Small intestine (tissue), 16 donors: ENCODE measurements at places on chromosomes 2 and 18. TPM values are rescaled to one million over a fixed set of nuclear protein-coding genes. Genes with fewer than 3 reads are reported as not detected.

The MOGAT1 gene
- not detected for polyA plus RNA-seq

- no peak for DNase-seq
Measured at GRCh38 chr2:31442376-31442775, 27.8 kb upstream of the XDH start.

DNA sequence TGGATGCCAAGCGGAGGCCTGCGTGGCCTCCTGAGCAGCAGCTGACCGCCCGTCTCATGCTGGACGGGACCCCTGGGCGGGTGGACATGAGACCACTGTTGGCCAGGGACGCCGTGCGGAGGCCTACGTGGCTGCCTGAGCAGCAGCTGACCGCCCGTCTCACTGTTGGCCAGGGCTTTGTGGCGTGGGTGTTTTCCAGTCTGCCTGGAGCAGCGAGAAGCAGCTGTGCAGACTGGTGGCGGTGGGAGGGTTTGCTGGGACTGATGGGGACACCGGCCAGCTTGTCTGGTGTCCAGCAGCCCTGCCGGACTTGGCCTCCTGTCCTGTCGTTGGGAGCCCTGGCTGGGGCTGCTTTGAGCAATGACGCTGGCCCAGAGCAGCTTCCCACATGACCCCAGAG, 5.8 kb upstream of the D2HGDH start:
- no peak for DNase-seq

- no peak for DNase-seq
Measured at GRCh38 chr2:36173760-36174404, 181.7 kb upstream of the CRIM1 start.
